ENCODE measurements at places on chromosomes 3 and 15.

- no peak for DNase-seq
These were observed 8.0 kb downstream of the MESP1 start for GRCh38 chr15:89743011-89743410.

- DNase-seq = no peak
These were observed 173.3 kb downstream of the IL20RB start for GRCh38 chr3:137131081-137131480.

DNA sequence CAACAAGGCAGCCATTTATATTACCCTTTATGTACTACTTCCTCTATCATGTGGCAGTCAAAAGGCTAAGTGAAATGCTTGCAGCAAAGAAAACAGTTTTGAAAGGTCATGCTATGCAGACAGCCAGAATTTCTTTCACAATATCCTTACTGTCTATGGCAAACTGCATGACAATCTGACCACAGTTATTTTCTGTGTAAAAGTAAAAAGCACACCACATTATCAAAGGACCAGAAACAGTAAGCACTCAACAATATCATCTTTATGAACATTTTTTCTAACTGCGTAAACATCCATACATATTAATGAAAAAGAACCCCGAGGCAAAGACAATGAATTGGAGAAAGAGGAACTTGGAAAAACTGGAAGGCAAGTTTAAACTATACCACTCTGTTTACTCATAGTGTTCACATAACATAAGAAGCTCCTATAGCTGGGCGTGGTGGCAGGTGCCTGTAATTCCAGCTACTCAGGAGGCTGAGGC is 47.9 kb downstream of the PIK3CB start:
- peak; percentile 75 for DNase-seq

- DNase-seq = no peak
These were observed 575.4 kb upstream of the GOLIM4 start for GRCh38 chr3:168671091-168671490.

GRCh38 chr3:23567917-23568316 is 237.8 kb upstream of the UBE2E1 start:
- no peak for DNase-seq
